GF-D8 (cell line): ENCODE measurements at places on chromosomes 1 and 21.

DNA sequence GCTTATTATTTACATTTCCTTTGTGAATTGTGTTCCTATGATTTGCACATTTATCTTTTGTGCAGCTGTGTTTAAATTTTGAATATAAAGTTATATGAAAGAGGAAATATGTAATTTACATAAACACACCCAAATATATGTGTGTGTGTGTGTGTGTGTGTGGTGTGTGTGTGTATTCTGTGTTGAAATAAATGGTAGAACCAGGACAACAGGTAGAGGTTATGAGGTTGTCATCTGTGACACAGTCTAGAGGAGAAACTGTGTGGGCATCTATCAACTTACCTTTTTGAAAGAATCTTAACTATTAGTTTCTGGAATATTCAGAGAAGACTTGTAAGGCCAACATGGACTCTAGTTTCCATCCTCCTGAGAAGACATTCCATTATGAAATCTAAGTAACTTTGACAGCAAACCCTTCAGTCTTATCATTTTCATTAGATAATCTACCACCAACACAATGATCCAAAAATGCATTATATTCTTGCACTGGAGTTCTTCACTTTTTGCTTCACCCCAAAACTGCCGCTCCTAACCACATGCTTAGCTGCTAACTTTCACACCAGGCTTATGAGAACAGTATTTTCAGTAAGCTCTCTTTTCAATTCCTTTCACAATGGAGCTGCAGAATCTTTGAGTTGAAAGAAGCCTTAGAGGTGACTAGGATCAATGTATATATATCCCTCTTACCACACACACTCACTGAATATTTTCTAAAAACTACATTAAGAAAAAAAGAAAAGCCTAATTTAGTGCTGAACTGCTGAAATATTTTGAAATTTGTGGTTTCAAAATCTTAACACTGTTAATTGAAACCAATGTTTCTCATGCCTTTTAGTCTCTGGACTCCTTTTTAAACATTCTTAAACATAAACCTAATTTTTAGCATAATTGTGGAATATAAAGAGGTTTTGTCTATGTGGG is 21.8 kb downstream of the PTPRC start:
- no peak for DNase-seq

- DNase-seq: no peak
Measured at GRCh38 chr1:158199849-158200248, 19.2 kb downstream of the CD1D start.

- no peak for DNase-seq
Measured at GRCh38 chr1:110134050-110134595, 16.2 kb upstream of the SLC6A17 start.

DNA sequence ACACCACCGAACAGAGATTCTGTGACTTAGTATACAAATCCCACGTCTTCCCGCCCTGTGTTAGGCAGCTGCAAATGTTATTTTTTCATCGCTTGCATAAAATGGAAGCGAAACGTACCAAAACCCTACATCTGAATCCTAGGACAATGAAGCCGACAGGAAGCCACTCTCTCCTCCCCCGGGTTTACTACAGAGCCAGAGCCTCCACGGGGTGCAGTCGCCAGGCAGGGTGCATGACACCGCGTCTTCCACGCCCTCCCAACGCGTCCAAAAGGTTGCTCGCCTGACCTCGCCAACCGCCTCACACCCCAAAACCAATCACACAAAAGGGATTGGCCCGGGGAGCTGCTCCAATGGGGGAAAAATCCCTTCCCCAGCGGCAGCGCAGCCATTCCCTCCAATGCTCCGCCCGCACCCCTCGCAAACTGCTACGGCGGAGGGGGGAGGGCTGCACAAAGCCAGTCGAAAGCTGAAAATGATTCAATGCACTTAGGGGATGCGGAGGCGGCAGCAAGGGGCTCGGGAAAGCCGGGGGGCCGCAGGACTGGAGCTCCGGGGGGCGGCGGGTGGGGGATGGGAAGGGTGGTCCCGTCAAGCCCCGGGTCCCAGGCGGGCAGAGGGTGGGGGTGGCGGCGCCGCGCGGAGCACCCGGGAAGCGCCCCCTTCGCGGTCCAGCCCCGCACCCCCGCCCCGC is 701 bp downstream of the CEP170 start:
- DNase-seq: peak; percentile 53

DNA sequence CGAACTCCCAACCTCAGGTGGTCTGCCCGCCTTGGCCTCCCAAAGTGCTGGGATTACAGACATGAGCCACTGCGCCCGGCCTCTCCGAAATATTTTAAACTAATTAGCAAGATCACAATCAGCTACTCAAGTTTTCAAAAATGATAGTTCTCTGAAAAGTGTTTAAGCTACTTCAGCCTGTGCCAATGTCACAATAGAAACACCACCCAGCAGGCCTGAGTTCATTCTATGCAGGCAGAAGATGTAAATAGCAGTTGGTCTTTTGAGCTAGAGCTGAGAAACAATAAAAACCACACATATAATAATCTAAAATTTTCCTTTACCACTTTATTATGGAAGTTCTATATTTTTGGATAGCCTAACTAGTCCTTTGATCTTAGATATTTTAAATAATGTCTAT is 96.1 kb downstream of the LRRC40 start:
- no peak for DNase-seq

GRCh38 chr1:47621977-47622376 is 184.1 kb downstream of the FOXD2 start:
- DNase-seq: no peak

- no peak for DNase-seq
Measured at GRCh38 chr1:42952303-42953001, 6.2 kb downstream of the SLC2A1 start.

DNA sequence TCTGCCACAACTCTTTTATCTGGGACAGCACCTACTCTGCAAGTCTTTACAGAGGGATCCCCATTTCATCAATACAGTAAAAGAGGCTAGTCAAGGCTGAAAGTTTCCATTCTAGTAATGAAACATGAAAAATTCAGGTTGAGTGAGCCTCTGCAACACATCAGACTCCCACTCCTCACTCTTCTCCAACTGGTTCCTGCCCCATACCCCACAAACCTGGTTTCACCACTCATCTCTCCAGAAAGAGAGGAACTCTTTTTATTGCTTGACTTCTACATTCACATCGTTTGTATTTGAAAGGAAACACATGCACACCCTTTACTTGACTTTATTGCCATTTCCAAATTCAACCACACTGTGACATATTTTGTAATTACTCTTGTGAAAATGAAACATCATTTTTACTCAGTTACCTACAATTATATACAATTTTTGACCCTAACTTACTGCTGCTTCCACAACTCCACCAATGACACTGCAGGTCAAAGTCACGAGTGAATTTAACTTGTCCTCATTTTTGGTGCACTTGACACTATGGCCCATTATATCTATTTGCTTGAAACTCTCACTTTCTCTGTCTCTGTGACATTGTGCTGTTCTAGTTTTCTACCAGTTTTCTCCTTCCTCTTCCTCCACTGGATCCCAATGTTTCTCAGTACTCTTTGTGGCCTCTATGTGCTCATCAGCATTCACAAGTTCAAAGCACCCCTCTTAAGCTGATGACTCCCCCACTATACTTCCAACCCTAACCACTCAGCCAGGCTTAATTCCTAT is 8.0 kb downstream of the STX6 start:
- peak; percentile 37 for DNase-seq

DNA sequence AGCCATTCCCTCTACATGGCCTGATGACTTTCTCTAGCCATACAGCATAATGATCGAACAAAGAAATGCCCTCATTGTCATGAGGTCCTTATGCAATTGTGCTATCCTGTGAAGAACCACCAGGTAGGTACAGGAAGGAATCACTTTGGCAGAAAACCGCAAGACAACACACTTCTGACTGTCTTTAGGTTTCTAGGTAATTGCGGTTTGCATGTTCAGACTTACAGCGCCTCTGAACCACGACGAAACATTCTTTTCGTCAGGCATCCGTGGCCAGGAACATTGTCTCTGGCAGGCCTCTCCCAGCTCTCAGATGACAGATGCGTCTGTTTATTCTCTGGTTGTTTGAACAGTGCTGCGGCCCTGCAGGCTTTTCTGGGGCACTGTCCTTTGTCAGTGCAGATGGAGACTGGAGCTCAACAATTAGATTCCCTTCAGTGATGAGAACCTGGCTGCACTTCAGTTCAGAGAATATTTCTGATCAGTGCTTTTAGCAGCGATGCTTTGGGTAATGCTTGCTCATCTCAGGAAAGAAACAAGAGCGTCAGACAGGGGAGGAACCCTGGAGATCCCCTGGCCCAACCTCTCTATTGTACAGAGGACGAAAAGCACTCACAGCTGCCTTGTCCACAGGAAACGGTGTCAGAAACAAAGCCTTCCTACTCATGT is 63.4 kb downstream of the B3GALT5 start:
- DNase-seq: no peak

GRCh38 chr1:7784492-7785071 is 491 bp downstream of the PER3 start:
- DNase-seq: no peak

- peak; percentile 87 for DNase-seq
Measured at GRCh38 chr1:45543581-45544417, 6.8 kb upstream of the AKR1A1 start.

- DNase-seq: no peak
Measured at GRCh38 chr1:1081311-1082238, 7.5 kb upstream of the RNF223 start.

- peak; percentile 75 for DNase-seq
Measured at GRCh38 chr1:28176492-28177470, at the start of gene PTAFR. Gene PTAFR (minus strand): TSS chr1:28176690. CDS start chr1:28151021, 25,669 bp downstream.

GRCh38 chr1:243488459-243489157 is 232.8 kb downstream of the SDCCAG8 start:
- no peak for DNase-seq

- DNase-seq: no peak
Measured at GRCh38 chr1:11731691-11732283, 4.1 kb upstream of the AGTRAP start.

DNA sequence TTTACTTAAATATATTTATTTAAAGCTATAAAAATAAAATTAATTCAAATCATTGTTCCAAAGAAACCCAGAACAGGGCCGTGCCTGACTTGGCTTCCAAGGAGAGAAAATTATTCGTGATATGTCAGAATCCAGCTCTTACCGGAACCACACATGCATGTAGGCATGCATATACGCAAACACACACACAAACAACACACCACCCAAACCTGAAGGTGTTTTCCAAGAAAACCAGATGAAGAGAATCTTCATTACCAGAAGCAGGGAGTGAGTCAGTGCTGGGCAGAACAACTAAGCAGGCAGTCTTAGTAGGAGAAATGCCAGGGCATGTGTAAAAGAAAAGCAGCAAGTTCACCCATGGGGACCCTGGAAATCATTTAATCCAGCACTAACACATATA is 432.0 kb upstream of the BEND5 start:
- DNase-seq: no peak

GRCh38 chr1:159030311-159030710 is 20.6 kb downstream of the IFI16 start:
- no peak for DNase-seq

DNA sequence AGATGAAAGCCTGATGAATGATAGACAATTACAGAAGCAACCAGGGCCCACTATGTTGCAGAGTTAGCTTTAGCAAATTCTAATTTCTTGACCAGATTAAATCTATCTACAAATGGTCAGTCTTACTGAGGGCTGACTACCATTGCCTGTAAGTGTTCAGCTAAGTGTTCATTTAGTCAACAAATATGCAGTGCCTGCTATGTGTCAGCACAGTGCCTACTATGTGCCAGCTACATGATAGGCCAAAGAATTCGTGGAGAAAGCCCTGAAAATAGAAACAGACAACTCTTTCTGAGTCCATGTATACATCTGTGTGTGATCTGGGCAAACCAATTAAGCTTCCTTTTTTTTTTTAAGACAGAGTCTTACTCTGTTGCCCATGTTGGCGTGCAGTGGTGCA is 212.8 kb downstream of the SMYD3 start:
- no peak for DNase-seq

- no peak for DNase-seq
Measured at GRCh38 chr1:221117133-221117532, 237.9 kb downstream of the HLX start.

- no peak for DNase-seq
Measured at GRCh38 chr1:214637722-214638458, 34.9 kb downstream of the CENPF start.

- DNase-seq: peak; percentile 99
Measured at GRCh38 chr1:201019321-201019977, 4.1 kb downstream of the KIF21B start.

DNA sequence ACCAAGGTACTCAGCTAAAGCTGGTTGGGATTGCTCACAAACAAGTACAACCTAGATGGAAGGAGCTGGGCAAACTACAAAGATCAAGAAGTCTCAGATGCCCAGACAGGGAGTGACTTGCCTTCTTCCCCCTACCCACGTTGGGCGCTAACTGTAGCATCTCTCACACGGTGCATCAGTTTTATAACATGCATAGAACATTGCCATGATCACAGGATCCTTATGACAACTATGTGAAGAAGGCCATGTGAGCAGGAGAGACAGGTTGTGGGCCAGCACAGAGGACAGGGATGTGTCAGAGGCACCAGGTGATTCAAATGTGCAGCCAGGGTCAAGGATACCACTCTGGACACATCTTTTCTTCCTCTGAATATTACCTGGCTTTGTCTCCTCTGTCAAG is 28.3 kb upstream of the CYP4B1 start:
- no peak for DNase-seq

DNA sequence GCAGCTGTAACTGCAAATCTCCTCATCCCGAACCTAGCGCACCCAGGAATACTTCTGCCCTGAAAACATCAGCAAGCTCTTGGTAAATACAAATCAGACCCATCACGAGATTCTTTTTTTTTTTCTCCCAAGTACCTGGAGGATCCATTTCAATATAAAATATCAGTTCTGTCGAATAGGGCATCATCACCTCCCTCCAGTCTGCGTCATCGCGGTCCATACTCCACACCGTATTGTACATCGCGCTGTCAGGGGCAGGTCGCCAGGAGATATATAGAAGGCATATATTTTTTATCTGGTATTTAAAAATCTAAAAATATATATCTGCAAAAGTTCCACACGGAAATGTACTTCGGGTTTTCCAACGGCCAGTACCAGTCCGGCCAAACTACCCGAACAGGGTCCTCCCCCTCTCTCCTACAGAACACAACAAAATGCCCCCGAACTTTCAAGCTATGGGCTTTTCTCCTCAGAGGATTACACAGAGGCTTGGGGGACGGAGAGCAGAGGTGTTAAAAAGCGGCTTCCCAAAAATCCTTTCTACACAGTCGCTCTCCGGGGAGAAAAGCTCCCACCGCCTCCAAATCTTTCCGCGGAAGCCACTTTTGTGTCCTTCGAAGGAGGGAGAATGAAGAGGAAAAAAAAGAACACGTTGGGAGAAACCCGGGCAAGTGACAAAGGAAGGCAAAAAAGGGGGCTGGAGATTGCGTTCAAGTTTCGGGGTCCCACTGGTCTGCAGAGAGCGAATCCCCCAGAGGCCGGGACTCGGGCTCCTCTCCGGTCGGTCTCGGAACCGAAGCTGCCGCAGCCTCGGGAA is 509 bp downstream of the PIK3R3 start:
- DNase-seq: no peak

- DNase-seq: no peak
Measured at GRCh38 chr1:218735436-218736032, 390.4 kb downstream of the TGFB2 start.

GRCh38 chr21:35197191-35197590 is 148.1 kb upstream of the RUNX1 start:
- DNase-seq: no peak

- DNase-seq: no peak
Measured at GRCh38 chr21:38806153-38806941, 618 bp downstream of the ETS2 start.

- no peak for DNase-seq
Measured at GRCh38 chr1:84635429-84635828, 54.8 kb downstream of the SSX2IP start.
